Foreskin fibroblast (primary cell): ENCODE measurements at places on chromosomes 1 and 21.

DNA sequence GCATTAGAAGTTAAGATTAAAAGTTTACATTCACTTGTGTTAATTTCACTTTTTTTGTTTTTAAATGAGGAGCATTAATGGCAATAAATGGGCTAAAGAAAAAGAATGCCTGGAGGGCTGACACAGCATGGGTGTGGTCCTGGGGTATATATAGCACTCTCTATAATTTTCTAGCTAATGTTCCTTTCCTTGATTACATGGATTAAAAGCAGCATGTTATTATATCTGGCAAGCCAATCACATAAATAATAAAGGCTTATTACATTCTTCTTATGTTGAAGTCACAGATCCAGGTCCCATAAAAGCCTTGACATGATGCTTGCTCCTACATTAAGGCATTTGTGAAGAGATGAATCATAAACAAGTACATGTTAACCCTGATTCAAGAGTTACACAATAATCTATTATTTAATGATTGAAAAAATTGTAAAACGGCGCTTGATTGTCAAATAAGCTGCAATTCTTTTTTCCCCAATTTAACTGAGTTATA lies 91.4 kb downstream of the LYPLAL1 start:
- peak; percentile 58 for DNase-seq

DNA sequence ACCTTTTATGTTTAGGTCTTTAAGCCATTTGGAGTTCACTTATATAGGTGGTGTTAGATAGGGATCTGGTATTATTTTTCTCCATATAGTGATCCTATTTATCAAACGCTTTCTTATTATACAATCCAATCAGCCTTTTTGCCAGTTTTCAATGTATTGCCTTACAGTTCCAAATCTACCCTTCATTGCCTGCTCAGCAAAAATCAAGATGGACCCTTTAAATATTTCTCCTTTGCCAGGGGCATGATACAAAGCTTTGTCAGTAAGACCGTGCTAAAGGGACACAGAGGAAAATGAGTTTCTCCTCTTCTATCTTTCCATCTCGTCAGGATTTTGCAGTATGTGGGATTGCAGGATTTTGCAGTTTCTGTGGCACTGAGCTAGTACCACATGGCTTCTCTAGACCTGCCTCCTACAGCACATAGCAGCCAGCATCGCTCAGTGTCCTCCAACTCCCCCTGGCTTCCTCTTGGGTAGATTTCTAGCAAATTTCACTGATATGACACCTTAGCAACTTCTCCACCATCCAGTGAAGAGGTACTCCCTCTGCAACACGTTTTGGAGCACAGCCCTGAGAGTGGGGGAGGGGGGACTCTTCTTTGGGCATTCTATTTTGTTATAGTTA lies 22.5 kb upstream of the CAP1 start:
- DNase-seq: no peak

DNA sequence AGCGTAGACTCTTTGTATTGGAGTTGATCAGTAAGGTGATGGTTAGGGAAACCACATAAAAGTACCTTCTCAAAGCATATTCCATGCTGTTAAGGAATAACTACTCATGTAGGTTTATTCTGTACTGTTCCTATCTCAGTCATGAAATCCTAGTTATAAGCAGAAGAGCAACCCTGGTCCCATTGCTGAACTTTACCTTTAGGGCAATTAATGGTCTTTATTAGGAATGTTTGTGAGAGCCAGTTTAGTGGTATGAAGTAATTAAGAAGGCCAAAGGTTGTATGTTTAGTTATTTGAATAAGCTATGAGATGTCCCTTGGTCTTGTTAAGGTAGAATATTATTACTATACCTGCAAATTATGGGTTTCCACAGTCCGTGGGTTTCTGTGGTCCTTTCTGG lies 44.0 kb downstream of the ACP6 start:
- no peak for DNase-seq

- no peak for DNase-seq
Measured at GRCh38 chr1:6498576-6499111, 7.2 kb upstream of the PLEKHG5 start.

DNA sequence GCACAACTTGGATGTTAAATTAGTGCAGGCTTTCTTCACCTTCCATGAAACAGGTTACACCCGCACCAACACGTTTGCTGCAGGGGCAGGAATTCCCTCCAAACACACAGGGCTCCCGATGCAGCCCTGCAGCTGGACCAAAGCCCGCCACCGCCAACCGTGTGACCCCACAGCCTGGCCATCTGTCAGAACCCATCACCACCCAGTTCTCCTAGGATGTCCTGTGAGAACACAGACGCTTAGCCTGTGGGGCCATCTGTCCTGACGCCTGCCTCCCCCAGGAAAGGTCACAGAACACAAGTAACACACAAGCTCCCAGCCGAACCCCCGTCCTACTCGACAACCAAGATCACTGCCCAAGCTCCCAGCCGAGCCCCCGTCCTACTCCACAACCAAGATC lies 108.1 kb downstream of the NPHP4 start:
- DNase-seq: no peak

DNA sequence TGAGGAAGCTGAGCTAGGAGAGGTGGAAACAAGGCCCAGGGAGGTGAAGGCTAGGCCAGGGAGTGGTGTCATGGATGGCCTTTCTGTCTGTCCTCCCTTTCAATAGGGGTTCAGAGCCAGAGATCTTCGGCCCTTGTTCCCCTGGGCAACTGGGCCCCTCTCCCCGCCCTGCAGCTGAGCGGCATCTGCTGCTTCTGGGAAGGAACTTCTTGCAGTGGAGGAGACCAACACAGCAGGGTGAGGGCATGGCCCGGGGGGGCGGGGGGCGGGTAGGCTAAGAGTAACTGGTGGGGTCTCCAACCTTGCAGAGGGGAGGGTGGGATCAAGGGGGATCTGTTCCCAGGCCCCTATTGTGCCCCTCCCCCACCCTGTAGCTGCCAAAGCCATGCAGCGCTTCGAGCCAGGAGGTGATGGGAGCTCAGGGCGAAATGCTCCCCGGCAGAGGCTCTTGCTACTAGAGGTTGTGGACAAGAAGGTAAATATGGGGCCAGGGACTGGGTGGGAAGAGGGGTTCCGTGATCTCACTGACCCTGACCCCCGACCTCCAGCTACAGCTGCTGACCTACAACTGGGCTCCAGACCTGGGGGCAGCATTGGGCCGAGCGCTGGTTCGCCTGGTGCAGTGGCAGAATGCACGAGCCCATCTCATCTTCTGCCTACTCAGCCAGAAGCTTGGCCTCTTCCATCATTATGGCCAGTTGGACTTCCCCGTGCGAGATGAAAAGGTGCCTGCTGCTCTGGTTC lies 11.7 kb downstream of the HYI start:
- DNase-seq: no peak

DNA sequence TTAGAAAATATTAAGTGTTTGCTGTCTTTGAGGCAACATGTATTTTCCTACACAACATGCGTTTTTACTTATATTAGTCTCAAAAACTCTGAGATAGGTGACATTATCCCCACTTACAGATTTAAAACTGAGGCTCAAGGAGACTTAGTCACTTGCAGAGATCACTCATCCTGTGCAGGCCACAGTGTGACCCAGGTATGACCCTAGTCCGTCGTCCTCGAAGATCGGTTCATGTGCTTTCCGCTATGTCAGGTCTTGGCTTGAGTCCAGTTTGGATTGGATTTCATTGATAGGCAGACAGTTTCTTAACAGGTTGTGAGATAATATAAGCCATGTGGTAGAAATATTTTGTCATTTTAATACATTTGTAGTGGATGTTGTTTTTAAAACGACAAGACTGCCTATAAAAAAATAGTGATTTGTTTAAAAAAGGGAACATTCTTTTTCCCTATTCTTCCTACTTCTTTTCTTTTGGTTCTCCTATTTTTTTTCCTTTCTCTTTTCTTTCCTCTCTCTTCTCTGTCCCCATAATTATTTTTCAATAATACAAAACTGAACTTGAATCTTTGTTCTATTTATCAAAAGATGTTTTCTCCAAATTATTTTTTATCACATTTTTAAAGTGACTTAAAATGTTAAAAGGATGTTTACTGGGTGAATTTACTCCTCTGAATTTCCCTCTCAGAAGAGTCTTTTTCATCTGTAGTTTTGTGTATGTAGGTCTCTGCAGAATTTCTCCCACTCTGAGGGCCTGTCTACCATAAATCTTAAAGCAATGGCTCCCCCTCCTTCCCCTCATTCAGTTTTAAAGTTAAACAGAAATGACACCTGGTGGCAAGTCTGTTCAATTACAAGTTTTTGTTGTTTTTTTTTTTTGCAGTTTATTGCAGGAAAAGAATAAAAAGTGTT lies 81.8 kb downstream of the PHTF1 start:
- DNase-seq: peak; percentile 18

GRCh38 chr1:167717351-167717750 lies 4.4 kb upstream of the MPZL1 start:
- peak; percentile 70 for DNase-seq
